ENCODE measurements at places on chromosomes 3 and 15.

- no peak for DNase-seq
These were observed 258.9 kb downstream of the PDZRN3 start for GRCh38 chr3:73365756-73366397.

DNA sequence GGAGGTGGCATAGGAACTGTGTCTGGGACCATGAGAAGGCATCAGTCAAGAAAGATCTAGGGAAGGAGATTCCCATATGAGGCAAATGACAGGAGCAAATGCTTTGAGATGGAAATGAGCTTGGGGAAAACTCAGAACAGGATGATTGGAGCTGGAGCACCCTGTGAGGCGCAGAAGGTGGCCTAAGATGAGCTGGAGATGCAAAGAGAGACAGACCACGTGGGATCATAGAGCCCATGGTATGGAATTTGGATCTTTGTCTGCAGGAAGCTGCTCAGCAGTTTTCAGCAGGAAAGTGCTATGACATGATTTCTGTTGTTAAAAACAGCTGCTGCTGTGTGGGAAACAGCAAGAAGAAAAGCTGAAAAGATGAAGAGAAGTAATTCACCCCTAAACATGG is 310.6 kb downstream of the MAGI1 start:
- no peak for DNase-seq

DNA sequence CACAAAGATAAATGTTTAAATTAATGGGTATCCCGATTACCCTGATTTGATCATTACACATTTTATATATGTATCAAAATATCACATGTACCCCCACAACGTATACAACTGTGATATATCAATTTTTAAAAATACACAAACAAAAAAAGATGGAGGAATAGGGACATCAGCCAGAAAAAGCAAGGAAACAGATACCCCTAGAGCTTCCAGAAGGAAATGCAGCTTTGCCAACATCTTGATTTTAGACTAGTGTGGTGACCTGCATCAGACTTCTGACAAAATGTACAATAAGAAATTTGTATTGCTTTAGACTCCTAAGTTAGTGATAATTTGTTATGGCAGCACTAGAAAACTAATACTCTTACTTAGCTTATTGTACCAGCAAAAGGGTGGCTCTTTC is 483.8 kb downstream of the TUSC7 start:
- DNase-seq, result peak; percentile 10

DNA sequence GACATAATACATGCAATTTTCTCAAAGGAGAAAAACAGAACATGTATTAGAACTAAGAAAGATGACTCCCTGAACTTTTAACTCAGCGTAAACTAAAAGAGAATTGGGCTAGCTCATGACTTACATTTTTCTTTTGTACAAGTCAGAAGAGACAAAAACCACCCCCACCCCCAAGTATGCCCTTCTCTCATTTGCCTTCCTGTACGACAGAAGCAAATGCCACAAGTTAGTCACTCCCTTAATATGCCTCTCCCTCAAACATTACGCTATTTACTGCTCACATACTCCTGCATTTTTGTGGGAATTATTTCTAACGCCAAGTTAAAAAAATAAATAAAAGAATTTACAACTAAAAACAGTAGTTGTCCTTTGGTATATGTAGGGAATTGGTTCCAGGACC is 22.0 kb downstream of the CPEB1 start:
- DNase-seq, result no peak

DNA sequence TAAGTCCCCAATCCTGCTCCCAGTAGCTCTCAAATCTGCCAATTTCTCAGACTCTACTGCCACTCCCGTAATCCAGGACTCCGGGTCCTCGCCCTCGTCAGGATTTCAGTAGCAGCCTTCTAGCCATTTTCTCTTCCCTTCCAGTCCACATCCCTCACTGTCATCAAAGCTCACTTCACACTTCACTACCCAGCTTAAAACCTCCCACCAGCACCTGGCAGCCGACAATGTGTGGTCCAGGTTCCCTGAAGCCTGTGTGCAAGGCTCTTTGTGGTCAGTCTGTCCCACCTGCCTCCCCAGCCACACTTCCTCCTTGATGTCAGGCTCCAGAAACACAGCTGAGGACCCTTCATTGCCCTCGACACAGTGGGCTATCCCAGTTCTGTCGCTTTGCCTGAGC is 304.5 kb upstream of the ROPN1 start:
- DNase-seq, result no peak

DNA sequence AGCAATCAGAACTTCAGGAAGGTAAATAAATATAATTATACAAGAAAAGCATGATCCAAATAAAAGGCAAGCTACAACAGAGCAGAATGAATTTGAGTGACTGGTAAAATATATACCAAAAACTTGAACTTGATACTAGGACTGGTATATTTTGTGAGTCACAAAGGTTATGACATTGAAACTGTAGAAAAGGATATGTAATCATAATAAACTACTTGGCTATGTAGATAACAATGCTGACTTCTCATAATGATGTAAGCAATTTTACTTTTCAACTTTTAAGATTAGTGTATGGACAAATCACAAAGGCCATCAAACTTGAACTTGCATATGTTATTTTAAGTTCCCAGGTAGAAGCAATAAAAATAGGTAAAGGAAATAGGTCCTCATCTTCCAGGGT is 384.5 kb upstream of the NECTIN3 start:
- DNase-seq, result peak; percentile 47

DNA sequence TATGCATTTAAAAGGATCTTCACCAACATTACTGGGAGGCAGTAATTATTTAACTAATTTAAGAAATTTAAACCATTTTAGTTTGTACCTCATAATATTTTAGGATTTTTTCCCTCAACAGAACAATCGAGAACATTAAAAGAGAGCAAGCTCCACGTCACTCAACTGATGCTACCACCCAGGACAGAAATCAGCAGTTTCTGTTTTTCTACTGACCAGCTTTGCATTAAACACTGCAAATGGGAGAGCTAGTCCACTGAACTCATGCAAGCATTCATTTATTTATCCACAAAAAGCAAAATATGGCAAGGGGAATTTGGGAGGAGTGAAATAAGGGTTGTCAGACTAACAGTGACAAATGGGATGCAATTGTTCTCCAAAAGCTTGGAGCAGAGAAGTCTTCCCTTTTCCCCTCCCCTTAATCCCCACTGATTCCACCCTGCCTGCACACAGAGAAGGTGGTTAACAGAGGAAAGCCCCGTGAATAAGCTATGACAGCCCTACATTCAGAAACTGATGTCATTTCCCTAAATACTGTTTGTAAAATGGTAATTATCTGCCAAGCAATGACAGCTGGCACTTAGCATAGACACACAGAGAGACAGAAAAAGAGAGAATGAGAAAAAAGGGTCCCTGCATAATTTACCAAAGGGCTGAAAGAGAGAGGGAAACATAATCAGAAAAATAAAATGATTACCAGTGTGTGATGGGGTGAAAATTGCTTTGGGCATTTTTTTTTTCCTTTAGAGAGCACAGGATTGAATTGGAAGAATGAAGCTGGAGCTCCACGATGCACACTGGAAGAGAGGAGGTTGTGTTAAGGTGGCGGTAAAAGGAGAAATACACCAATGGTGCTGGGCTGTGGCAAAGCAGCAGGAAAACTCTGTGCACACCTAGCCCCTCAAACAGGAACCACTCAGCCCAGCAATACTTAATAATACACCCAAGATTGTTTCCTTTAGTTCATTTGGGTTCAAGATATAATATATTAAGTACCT is 777.4 kb downstream of the TUSC7 start:
- DNase-seq, result no peak

DNA sequence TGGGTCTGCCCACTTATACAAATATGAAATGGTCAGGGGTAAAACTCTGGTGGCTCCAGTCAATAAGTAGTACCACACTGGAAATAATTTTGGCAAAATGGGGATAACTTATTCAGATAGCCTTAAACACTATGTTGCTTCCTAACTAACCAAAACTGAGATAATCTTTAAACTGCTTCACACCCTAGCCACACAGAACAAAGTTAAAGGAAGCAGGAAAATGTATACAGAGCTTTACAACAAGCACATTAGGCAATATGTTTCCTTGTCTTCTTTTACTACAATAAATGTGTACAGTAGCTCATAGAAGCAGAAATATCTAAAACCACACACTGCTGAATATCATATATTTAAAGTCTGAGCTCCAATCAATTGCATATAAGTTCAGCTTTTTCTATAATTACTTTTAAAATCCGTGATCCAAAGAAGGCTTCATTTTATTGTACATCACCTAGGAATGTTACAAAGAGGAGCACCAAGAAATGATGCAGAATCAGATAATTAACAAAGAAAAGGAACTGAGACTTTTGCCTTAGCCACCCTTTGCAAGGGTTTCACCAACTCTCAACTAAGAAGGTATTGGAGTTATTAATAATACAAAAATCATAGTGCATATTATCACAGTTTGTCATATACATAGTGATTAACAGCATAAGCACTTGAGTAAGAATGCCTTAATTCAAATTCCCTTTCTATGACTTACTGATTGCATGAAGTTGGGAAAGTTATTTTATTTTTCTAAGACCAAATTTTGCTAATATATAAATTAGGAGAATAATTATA is 9.2 kb upstream of the SSR3 start:
- DNase-seq, result peak; percentile 61

DNA sequence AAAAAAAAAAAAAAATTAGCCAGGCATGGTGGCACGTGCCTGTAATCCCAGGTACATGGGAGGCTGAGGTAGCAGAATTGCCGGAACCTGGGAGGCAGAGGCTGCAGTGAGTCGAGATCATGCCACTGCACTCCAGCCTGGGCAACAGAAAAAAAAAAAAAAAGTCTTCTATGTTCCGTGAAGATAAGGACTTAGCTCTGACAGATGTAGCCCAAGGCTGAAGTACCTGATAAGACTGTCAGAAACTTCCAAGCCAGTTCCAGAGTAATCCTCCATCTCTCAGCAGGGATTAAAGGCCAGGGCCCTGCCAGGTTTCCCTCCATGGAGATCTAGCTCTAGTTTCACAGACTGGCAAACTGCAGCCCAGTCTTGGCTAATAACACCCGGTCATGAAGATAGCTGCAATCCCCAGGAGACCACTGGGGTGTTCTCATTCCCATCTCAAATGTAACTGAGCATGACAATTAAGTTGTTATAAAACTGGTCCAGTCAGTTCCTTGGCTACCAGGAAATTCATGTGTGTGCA is 8.5 kb downstream of the CDCP1 start:
- DNase-seq, result peak; percentile 29

DNA sequence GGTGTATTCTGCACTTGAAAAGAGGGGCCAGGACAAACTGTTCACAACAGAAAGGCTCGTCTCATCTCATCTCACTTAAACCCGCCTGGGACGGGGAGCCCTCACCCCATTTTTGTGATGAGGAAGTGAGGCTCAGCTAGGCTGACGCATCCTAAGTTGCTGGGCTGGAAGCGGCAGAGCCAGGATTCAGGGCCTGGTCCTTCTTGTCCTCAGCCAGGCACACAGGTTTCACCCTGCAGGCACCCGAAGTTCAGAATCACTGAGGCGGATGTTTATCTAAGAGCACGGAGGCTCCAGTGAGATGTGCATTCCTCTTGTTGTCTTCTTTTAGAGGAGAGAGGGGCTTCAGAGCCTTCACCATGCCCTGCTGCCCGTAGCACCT is 51.1 kb upstream of the PLXNA1 start:
- DNase-seq, result no peak

GRCh38 chr3:168024537-168024941 is 71.2 kb downstream of the GOLIM4 start:
- peak; percentile 79 for DNase-seq

DNA sequence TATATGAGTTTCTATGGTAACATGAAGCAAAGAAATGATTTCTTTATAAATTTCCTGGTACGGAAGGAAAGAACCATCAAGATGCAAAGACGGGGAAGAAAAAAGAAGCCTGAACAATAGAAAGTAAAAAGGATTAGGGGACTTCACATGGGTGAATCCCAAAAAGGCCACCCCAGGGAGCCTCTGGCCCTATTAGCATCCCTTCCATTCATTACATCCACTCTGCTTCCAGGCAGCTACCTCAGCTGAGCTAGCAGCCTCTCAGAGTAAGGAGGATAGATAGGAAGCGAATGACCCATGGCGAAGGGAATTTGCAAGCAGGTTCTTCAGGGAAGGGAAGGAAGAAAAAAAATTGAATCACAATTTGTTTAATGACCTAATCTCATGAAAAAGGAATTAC is 81.6 kb downstream of the GABRB3 start:
- no peak for DNase-seq

Data from ELR (cell line).